Stimulated activated CD8-positive, alpha-beta memory T cell treated with anti-CD3 and anti-CD28 coated beads, Interleukin-15, amount 100 ng/mL, for 48 hours (primary cell): ENCODE measurements at places on chromosomes 4 and X.

DNA sequence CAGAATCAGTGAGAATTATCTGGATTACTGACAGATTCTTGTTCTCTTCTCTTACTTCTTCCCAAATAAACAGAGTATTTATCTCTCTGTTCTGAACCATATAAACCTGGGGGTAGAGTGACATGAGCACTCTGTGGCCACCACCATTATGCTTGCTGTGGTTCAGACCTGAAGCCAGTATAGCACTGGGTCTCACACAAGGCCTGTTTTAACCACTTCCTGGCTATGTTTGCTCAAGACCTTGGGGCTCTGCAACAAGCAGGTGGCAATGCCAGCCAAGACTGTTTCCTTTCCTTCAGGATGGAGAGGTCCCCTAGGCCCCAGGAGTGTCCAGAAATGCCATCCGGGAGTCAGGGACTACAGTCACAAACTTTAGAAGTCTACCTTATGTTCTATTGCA, 21.7 kb upstream of the HEPH start:
- no peak for DNase-seq

DNA sequence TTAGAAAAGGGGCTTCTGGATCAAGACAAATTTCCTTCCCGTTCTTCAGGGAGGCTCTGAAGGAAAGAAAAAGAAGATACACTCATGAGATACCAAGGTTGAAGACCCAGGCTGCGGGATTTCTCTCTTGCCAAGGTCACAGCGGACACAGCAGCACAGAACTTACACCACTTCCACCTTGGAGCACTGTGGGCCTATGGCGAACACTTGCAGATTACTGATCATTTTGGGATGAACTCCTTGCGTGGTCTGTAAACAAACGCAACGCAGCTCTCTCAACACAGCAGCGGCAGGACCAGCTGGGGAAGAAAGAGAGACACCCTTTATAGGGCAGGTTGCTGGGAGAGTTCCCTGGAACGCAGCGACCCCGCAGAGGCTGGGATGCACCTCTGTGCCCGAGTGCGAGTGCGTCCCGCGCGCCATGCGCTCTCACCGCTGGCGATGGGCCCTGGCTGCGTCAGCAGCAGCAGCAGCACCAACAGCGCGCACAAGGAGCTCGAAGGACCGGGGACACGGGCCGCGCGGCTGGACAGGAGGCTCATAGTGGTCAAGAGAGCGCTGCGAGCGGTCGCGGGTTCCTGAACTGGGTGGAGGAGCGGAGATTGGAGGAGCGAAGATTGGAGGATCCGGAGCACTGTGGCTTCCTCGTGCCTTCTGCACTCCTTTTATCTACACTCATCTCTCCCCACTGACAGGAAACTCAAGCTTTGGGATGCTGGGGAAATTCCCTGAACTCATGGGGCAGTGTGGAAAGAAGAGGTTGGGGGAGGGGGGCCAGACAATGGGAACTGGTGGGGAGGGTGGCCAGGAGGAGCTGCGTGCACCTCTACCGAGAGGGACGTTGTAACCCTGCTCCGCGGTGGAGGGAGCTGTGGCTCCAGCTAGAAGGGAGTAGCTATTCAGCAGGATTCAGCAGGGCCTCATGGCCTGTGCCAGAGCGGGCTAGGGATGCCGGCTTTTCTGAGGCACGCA, at the start of gene CXCL5:
Gene CXCL5 (minus strand): TSS at position 638 of the 972 bp plus-strand sequence. CDS start 96 bp downstream, at position 542.
- no peak for DNase-seq

GRCh38 chr4:150970685-150971151, 44.4 kb downstream of the LRBA start:
- no peak for DNase-seq

DNA sequence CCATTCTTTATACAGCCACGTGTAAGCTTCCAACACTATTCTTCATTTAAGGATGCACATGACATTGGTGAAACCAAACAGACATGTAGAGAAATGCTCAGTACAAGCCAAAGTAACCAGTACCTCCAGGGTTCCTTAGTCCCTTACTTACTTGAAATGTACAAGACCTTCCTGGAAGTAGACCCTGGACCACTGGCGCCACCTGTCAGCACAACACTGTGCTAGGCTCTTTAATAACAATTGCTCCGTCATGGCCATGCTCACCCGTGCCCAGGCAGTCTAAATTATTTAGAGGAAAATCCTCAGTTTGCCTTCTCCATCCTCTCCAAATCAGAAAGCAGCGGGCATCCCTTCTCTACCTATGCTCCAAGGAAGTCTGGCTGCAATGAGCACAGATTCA, 52.7 kb downstream of the ADGRA3 start:
- no peak for DNase-seq

DNA sequence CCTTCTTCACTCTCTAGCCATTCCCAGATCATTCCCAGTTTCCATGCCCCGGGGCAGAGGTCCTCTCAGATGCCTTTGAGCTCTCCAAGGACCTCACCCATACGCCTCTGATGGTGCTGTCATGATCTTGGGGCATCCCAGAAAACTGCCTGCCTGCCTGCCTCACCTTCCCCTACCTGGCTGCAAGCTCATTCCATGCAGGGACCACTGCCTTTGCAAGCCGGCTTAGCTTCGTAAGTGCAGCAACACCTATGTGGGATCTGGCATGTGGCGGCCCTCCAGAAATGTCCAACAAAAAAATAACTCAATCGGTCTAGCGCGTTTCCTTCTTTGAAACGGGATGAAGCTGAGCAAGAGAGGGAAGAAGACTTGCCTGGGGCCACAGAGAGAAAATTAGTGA, 53.0 kb downstream of the C4orf50 start:
- DNase-seq, result no peak

- no peak for DNase-seq
Observed at GRCh38 chr4:75779105-75779757, 54.9 kb downstream of the USO1 start.

DNA sequence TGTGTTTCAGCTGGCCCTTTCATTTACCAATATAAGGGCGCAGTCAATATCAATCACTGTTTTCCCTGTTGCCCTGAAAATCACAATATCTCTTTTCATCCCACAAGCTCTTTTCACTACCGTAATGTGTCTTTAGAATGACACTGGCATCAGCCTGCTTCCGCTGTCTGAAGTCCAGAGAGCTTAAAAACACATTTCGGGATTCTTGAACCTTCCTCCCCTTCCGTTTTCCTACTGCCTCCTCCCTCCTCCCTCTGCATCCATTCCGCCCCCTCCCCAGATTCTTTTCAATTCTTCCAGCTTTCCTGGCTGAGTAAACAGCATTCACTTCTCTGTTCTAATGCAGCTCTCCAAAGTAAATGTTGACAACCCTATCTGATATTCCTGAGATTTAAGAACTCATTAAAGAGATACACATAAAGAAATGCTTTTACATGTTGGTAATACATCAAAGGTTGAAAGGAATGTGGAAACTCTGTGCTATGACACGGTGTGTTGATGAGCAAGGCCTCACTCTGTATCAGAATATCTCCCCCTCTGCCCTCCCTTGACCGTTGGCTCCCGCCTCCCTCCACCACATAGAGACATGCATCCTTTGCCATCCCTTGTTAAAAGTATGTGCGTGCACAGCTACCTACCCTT, 83.5 kb upstream of the SPRY1 start:
- DNase-seq, result no peak

DNA sequence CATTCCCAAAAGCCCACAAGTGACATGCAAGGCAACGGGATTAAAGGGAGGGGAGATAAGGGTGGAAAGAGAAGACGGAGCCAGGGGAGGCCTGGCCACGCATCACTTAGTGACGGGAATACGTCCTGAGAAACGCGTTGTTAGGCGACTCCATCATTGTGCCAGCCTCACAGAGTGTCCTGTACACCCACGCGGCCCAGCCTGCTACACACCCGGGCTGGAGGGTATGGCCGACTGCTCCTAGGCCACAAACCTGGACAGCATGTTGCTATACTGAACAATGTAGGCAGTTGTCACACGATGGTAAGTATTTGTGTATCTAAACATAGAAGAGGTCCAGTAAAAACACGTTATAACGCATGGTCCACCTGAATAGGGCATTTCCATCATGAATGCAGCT, 23.4 kb downstream of the NSG1 start:
- no peak for DNase-seq

DNA sequence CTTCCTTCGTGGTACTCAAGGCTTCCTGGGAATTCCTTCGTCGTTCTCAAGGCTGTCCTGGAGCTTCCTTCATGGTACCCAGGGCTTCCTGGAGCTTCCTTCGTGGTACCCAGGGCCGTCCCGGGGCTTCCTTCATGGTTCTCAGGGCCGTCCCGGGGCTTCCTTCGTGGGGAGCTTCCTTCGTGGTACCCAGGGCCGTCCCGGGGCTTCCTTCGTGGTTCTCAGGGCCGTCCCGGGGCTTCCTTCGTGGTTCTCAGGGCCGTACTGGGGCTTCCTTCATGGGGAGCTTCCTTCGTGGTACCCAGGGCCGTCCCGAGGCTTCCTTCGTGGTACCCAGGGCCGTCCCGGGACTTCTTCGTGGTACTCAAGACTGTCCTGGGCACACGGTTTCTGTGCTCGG, 339.6 kb upstream of the FAT1 start:
- no peak for DNase-seq

DNA sequence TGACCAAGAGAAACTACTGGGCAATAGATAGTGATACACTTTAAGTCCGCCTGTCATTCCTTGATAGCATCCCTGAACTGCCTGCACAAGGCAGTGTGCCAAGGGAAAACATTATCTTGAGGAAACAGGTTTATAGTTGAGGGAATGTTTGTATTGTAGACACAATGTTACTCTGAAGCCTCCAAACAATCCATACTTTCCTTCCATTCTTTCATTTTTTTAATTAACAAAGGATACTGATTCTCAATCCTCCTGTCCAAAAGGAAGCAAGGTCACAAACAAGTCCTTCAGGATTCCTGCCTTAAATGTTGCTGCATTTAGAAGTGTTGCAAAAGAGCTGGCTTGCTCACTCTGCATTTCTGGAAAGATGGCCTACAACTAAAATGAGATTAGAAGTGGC, 61.7 kb upstream of the PRSS48 start:
- DNase-seq, result no peak

DNA sequence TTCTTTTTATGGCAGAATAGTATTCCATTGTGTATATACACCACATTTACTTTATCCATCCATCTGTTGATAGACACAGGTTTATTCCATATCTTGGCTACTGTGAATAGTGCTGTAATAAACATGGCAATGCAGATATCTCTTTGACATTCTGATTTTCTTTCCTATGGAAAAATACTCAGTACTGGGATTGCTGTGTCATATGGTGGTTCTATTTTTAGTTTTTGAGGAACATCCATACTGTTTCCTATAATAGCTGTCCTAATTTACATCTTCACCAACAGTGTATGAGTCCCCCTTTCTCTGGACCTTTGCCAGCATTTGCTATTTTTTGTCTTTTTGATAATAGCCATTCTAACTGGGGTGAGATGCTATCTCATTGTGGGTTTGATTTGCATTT, 73.5 kb downstream of the GPAT3 start:
- DNase-seq, result no peak

- DNase-seq, result peak; percentile 83
Observed at GRCh38 chrX:41084893-41085511, at the start of gene USP9X. TSS of gene USP9X (plus strand) at chrX:41085445. CDS start at chrX:41123629, 38,184 bp downstream.

- no peak for DNase-seq
Observed at GRCh38 chr4:85166318-85166717, 199.8 kb upstream of the WDFY3 start.

GRCh38 chrX:9269134-9269533, 195.7 kb upstream of the TBL1X start:
- DNase-seq, result no peak

DNA sequence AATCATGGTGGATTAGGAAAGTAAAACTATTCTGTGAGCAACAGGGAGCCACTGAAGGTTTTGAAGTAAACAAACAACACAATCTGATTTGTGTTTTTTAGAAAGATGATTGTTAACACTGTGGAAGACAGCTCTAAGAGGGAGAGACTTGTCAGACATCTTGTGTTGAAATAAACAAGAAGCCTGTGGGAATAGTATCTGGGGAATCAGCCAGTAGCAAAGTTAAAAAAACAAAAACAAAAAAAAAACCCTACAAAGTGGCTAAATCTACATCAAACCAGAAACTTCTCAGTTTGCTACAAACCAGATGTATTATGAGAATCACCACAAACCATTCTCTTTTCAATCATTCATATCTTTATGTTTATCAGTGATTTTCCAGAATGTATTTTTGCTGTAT, 125.7 kb upstream of the GPC4 start:
- DNase-seq, result no peak

DNA sequence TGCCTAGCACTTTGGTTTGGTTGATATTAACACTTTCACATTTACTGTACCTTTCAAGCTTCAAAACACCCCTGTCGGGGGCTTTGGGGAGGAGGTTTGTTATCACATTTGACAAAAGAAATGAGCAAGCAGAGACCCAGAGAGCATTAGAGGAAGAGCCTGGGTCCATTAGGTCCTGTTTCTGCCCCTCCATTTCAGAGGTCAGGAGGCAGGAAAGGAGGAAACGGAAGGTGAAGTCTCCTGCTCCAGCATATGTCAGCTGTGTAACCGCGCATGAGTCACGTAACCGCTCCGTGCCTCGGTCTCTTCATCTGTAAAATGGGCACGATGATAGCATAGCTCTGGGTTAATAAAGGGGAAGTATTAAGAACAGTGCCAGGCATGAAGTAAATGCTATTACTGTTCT, 201.9 kb upstream of the BCOR start:
- DNase-seq, result no peak

DNA sequence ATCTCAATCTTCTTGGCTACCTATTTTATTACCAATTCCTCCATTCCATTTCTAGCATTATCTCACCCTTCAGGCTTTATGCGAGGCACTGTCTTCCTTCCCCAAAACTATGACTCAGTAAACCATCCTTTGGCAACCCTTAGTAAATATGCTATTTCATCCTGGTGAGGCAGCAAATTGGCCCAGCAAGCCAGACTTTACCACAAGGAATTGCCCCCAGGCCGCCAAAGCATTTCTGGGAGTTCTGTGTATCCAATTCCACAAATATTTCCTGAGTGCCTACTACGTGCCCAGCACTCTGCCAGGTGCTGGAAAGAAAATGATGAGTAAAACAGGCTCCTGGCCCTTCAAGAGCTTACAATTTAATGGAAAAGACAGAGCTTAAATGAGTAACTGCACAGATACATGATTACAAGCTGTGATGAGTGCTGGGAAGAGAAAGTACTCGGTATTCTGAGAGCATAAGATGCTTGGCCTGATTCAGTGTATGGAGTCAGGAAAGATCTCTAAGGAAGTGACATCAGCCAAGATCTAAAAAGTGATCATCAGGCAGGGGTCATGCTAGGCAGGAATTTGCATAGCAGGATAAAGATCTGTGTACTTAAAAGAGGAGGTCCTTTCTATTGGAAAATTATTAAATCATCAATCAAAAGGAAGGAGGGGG, 193.8 kb downstream of the ADAMTS3 start:
- DNase-seq, result no peak

- DNase-seq, result no peak
Observed at GRCh38 chrX:112266136-112266535, 183.6 kb upstream of the TRPC5 start.

DNA sequence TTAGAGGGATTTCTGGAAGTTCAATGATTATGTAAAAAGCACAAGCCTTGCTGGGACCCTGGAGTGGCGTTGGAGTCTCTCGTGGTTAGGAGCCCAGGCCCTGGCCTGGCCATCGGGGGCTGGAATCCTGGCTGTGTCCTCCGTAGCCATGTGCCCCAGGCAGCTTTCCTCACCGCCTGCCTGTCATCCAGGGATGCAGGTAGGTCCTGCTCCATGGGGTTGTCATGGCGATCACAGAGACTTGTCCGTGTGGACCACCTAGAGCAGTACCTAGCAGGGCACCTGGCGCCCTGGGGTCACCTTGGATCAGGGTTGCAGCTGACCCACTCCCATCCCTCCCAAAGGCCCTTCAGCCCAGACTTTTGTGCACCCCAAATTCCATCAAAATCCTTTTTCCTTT, 30.2 kb upstream of the WFS1 start:
- DNase-seq, result no peak
